ENCODE measurements at places on chromosomes 5 and 9. TPM values are rescaled to one million over a fixed set of nuclear protein-coding genes. Genes with fewer than 3 reads are reported as not detected.

DNA sequence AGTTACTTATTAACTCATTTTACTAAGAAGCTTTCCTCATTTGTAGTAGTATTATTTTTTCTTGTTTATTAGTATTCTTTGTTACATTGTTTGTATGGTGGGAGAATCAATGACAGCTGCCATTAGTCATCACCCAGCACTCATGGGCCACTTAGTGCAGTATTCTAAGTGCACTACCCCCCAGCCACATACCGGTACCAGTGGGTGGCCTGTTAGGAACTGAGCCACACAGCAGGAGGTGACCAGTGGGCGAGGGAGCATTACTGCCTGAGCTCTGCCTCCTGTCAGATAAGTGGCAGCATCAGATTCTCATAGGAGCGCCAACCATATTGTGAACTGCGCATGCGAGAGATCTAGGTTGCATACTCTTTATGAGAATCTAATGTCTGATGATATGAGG lies 24.2 kb upstream of the CAMLG start:
- DNase-seq = no peak

DNA sequence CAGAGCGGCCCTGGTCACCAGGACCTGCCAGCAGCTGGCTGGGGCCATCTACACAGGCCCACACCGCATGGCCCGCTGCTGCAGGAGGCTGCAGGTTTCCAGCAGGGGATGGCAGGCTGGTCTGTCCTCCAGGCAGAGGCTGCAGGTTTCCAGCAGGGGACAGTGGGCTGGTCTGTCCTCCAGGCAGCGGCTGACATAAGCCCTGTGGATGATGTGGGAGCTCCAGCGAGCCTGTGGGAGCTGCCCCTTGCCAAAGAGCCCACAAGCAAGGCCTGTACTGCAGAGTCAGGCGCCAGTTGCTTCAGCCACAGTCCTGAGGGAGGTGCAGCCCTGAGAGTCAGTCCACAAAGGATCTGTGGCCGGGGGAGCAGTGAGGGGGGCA lies 18.5 kb downstream of the TPPP start:
- DNase-seq = no peak

DNA sequence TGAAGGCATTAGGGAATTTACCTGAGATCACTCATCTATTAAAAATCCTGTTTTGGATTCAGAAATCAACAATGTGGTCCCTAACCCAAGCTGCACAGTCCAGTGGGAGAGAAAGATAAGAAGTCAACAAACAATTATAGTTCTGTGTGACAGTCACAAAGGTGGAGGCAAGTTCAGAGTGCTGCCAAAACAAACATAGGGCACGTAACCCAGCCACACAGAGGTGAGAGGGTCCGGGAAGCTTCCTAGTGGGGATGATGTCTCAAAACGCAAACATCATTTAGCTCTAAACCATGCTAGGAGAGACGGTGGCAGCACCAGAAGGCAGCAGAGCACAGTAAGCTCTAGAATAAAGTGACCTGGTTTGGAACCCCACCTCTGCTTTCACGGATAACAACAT lies 158.9 kb downstream of the MAPKAP1 start:
- DNase-seq = no peak

DNA sequence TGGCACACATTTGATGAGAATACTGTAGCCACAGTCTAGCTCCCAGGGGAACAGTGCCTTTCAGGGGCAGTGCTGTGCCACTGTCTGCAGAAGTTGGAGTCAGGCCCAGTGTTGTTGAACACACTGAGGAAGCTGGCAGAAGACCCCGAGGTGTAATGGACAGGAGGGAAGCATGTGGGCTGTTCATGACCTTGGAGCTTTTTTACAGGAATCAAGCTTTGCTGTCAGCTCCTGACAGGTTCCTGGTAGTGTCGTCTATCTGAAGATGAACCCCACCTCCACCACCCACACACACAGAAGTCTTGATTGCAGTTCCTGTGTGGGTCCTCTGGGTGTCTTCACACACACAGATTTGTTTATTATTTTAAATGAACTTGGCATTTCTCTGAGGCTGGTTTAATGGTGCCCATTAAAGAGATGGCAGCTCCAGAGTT lies 40.3 kb upstream of the TNFAIP8 start:
- DNase-seq = no peak

GRCh38 chr9:110099236-110100095 lies 108.5 kb downstream of the C9orf152 start:
- DNase-seq = peak; percentile 90

GRCh38 chr5:139392678-139393496 lies 2.0 kb downstream of the PROB1 start:
- DNase-seq = peak; percentile 62

DNA sequence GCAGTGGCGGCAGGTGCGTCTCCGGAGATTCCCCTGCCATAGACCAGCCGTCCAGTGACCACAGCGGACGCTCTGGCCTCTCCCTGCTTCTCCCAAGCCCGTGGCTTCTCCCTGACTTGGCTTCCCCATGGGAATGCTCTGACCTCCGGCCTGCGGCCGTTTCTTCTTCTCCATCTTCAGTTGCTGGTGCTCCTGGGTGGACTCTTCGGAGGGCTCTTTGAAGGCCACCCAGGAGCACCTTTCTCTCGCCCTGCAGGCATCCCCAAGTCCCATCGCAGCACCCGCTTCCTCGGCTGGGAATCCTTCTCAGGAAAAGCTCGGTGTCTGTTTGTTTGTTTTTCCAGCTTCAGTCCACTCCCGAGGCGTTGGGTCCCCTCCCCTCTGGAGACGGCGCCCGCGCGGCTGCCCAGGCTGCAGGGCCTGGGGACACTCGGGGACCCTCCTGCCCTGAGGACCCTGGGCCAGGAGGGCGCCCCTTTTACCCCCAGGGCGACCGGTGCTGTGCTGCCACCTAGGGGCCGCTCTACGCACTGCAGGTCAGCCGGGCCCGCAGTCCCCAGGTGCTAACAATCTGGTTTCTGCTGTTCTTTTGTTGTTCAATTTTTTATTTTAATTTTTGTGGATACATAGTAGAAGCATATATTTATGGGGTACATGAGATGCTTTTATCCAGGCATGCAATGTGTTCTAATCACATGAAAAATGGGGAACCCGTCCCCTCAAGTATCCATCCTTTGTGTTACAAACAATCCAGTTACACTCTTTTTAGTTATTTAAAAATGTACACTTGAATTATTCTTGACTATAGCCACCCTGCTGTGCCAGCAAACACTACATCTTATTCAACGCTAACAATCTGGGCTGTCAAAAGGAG lies 197.9 kb upstream of the ADAMTS16 start:
- DNase-seq = no peak

Gene NMUR2
- total RNA-seq = 1.7 TPM

Gene SV2C
- total RNA-seq = 1.2 TPM

Gene PIP5KL1
- total RNA-seq = 1.4 TPM
